ENCODE measurements at places on chromosomes 4 and X.

DNA sequence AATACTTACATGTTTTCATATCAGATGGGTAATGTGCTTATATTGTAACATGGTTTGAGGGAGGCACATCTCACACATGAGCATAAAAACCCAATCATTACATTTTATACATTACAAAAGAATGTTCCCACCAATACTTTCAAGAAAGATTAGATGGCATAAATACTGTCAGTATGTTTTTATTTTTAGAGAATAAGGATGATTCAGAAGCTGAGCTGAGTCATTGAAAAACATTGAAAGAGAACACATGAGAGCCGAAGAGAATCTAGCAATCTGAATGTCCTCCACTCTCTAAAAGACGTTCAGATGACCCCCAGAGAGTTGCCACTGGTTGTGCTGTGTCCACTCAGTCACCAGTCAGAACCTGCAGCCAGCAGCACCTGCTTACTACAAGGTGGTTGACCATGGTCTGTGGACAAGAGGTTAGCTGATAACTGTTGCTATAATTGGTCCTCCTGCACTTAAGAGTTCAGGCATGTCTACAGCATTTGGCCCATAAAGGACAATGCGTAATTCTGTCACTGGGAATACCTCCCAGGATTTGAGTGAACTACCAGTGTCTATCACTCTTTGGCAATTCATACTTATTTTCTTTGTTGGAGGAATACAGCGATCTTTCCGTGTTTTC is 382.2 kb upstream of the IGFBP7 start:
- no peak for DNase-seq

DNA sequence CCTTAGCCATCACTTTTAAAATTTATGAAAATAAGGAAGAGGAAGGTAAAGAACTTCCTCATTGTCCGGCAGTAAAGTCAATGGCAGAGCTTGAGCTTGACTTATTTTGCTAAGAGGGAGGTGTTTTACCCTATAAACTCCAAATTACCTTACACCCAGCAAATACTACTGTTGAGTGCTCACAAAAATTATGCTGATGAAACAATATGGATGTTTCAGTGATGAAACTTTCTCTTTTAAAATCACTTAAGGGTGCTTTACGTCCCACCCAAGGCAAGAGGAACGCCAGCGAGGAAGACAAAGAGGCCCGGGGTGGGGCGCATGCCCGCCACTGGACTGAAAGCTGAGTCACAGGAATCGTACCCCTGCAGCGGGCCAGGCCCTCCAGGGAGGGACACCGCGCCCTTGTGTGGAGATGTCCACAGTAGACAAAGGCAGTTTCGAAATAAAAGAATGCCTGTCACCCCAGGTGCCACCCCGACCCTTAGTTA is 560 bp upstream of the TMSB4X start:
- DNase-seq: no peak

DNA sequence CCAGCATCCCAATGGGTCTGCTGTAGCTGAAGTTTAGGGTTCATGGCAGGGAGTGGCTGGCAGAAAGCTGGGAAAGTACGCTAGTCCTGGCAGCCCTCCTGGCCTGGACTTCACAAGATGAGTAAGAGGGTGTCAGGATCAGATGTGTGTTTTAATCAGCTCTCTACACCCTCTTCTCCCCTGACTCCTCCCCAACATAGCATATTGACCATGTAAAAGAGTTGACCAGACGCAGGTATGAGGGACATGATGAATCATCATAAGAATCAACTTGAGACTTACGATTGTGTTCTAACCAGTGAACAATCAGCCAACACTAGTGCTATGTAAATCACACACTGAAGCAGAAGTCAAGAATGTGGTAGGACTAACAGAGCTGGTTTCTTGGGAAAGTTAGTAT is 5.3 kb downstream of the SOWAHB start:
- DNase-seq: no peak

- DNase-seq: no peak
These were observed 533.2 kb upstream of the AGA start for GRCh38 chr4:177975315-177975987.

DNA sequence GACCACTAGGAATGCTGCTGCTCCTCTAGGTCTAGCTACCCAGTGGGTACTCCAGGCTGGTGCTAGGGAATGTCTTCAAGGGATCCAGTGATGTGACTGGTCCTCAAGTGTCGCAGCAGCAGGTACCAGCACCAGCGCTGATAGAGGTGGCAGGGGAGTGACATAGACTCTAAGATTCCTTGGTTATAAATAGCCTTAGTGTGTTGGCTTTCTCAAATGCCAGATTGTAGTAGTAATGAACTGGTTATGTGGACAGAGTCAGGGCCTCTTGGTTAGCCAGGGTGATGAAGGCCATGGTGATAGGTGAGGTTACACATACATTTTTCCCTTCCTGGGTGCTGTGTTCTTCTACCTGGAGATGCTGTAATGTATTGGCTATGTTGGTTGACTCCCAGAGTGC is 38.3 kb downstream of the DCLK2 start:
- DNase-seq: no peak

DNA sequence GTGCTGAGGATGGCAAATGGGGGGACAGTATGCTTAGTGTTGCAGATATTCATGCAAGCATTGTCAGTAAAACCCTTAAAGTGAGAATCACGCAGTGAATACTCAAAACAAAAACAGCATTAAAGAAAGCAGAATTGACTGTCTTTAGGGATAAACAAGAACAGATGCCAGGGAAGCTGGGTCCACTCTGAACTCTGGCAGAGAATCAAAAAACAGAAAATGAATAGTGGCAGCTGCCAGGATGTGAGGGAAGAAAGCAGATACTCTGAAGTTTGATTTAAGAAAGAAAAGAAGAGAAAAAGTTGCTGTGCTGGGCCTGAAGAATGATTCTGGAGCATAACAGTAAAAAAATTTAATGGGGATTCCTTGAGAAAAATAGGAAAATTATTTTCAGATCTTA is 131.5 kb downstream of the GABRA2 start:
- no peak for DNase-seq

GRCh38 chr4:80054375-80054774 is 18.7 kb downstream of the ANTXR2 start:
- no peak for DNase-seq

DNA sequence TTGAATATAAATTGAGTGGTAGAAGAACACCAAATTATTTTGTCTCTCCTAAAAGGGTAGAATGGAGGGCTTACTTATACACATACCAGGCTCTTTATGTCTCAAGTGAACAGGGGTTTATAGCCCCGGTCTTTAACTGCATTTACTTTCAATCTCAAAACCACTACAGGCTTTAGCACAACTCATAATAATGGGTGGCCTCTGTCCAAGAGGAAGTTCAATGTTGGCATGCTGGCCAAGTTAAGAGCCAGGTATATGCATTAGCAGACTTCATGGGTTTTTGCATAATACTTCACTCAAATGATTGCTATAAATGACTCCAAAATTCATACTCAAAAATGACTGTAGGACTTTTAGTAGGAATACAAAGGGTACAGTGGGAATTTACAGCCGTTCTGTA is 118.5 kb upstream of the OTUD4 start:
- no peak for DNase-seq

GRCh38 chrX:48665991-48666390 is 17.6 kb upstream of the WAS start:
- no peak for DNase-seq

- no peak for DNase-seq
These were observed 147.9 kb upstream of the SMAD1 start for GRCh38 chr4:145333786-145334185.

DNA sequence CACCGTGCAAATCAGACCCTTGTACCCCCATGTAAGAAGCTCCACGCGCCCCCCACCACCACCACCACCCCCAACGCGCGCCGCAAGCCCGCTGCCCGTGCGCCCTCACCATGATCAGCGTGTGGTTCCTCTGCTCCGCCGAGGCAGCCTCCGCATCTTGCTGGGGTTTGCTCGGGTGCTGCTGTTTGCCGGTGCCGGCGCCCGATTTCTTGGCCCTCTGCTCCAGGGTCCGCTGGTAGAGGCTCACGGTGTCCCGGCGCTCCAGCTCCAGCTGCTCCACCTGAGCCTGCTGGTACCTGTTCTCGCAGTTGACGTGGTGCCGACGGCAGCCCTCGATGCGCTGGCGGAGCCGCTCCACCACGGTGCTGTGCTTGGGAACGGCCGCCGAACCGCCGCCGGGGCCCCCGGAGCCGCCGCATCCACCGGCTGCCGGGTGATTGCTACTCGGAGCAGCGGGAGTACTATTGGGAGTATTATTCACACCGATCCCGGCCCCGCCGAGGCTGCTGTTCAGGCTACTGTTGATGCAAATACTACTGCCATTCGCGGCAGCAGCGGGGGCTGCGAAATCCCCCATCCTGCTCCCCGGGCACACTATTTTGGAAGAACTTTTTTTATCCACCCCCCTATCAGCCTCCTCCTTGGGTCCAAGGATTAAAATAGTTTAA is 1.1 kb downstream of the MAML3 start:
- DNase-seq: peak; percentile 8

DNA sequence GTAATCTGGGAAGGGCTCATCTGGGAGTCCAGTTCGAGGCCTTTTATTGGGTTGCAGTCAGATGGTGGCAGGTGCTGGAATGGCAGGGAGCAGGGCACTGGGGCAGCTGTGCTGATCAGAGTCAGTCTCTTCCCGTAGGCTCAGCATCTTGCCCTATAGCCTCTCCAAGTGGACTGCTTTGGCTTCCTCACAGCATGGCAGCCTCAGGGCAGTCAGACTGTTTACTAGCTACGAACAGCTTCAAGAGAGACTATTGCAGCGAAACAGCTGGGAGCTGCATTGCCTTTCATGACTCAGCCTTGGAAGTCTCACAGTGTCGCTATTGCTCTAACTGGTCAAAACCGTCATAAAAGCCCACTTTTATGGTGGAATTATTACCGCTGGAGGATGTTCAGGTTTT is 26.8 kb upstream of the DUSP21 start:
- DNase-seq: no peak

DNA sequence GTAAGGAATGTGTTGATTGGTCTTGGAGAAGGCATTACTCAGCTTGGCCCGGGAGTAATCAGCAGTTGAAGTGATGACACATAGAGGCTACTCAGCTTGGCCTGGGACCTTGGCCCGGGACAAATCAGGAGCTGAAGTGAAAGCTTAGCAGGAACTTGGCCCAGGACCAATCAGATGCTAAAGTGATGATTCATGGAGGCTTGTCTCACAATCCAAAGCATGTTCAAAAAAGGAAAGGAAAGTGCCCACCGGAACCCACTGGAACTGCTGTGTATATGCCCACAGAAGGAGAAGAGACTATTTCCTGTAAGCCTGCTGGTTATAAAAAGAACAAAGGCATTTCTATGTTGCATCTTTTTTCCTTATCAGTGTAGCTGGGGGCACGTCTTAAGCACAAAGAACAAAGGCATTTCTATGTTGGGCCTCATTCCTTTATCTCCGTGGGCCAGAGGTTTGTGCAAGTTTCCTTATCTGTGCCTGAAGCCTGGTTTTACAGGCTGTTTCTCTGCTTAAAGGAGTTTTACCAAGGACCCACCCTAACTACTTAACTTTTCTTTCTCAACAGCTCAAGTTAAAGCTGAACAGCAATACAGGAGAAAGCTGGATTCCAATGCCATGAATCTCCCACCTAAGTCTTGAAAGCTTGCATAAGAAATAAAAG is 1176.7 kb downstream of the NLGN4X start:
- DNase-seq: no peak

DNA sequence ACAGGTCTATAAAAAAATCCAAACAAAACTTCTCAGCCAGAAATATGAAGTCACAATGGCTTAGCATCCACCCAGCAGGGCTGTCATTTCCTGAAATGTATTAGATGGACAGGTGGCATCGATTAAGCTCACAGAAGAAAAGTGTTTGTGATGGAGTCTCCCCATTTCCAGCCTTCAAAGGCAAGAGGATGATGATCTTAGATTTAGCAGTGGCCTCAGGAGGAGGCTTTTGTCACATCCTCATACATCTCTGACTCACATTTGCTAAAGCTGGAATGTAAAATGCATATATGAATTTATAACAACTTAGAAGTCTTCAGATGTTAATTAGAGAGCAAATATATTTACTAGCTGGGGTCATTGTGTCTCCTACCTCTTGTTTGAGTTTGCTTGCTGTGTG is 441.9 kb downstream of the SPRY1 start:
- no peak for DNase-seq

- DNase-seq: no peak
These were observed 85.5 kb downstream of the BMPR1B start for GRCh38 chr4:94843216-94843615.

GRCh38 chrX:119145241-119145653 is 17.6 kb upstream of the KIAA1210 start:
- DNase-seq: no peak

DNA sequence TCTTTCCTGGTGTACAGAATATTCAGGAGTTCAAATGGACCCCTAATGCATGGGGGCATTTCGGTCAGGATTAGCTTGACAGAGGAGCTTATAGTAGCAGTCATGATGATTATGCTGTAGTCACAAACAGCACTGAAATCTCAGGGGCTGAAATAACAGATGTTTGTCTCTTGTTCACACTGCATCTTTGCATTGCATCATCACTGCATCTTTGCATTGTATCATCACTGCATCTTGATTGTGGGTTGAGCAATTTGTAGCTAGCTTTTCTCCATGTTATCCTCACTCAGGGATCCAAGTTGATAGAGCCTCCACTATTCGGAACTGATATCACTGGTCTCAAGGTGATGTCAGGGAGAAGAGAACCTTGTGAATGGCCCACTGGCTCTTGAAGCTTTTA is 160.9 kb downstream of the GATB start:
- no peak for DNase-seq

GRCh38 chr4:108210989-108211835 is 42.5 kb upstream of the LEF1 start:
- no peak for DNase-seq

DNA sequence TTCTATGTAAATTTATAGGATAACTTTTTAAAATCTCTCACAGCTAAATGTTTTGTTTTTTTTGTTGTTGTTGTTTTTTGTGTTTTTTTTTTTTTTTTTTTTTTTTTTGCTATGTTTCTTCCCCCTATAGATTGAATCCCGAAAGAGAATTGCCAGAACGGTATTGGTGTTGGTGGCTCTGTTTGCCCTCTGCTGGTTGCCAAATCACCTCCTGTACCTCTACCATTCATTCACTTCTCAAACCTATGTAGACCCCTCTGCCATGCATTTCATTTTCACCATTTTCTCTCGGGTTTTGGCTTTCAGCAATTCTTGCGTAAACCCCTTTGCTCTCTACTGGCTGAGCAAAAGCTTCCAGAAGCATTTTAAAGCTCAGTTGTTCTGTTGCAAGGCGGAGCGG is 4.1 kb downstream of the BRS3 start:
- DNase-seq: no peak

GRCh38 chr4:108529984-108530905 is 90.1 kb upstream of the RPL34 start:
- DNase-seq: no peak

DNA sequence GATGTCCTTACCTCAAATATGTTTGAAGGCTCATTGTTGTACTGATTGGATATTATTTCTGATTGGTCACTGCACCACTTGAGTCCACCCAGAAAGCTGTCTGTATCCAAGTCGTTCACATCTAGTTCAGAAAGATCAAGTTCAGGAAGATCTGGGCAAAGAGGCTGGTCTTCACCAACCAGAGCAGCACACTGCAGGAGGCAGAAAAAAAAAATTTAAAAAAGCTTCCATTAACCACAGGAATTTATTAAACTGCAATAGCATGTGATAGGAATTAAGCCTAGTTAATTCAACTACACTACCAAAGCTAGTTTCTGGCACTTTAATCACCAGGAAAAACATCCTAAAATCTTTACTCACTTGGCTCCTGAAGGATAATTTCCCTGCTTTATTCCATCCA is 5.1 kb downstream of the PPARGC1A start:
- no peak for DNase-seq
